Peyer's patch (tissue), 4 donors: ENCODE measurements at places on chromosomes 13 and 19.

DNA sequence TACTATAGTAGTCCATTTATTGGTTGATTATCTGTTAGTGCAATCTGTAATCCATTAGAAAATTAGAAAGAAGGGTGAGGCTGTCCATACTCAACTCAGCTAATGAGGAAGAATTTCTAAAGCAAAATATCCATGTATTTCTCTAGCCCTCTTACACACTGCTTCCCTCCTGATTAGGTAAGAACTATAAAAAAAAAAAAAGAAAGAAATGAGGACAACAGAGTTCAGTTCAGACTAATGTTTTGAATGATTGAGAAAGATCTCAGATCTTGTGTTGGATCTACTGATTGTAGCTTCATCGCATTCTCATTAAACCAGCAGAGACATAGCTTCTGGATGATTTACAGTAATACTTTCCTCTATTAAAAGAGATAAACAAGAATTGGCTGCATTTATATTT, 233.3 kb downstream of the KLF5 start:
- DNase-seq = no peak

- DNase-seq = no peak
Observed at GRCh38 chr13:26589754-26590153, 32.3 kb downstream of the WASF3 start.

DNA sequence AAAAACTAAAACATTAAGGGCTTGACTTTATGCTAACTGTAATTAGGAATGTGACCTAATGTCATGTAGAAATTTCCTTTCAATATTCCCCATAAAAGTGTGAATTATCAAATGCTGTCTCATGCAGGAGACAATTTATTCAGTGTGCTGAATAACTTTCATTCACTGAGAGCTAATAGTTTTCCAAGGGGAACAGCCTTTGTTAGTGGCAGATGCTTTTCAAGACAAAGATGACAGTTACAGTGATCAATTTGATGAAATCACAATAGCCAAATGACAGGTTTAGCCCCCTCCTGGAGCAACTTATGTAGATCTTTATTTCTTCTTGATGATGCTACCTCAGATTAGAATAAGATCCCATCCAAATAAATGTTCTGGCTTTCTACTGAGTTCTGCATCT, 275.5 kb downstream of the ITGBL1 start:
- DNase-seq = no peak

- DNase-seq = no peak
Observed at GRCh38 chr19:32469795-32470194, 64.2 kb downstream of the DPY19L3 start.

GRCh38 chr19:10654610-10655456, 687 bp downstream of the ILF3 start:
- peak; percentile 62 for DNase-seq

- no peak for DNase-seq
Observed at GRCh38 chr13:89660752-89661151, 1686.7 kb upstream of the MIR17HG start.

DNA sequence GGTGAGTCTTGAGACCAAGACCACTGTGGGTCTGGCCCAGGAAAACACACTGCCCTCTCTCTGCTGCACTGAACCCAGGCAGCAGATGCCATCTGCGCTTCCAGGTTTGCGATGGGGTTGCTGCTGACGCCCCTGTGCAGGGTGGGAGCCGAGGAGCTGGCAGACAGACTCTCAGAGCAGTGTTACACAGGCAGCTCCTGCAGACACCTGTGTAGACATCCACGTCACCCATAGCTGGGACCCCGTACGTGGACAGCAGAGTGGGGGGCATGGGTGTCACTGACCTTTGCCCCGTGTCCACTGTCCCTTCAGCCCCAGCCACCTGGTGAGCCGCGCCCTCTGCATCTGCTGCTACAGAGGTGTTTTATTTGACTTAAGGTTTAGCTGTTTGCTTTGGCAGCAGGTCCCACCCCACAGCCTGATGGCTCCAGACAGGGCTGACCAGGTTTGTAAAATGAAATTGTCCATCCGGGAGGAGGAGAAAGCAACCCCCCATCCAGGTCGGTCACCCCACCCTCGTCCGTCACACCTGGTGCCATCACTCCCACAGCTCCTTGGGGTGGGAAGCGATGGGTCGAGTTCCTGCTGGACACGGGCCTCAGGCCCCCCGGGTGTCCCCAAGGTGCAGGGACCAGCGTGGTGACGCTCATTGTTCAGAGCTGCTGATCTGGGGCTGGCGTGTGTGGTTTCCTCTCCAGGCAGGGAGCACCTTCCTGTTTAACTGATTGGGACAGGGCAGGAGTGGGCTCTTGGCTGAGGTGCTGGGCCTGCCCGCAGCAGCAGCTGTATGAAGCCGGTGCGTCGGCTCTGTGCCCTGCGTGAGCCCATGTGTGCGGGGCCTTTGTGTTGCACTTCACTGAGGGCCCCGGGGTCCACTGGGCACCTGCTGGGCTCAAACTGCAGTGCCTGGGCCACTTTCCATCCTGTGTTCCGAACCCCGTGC, 28.4 kb downstream of the MCF2L start:
- peak; percentile 60 for DNase-seq

- no peak for DNase-seq
Observed at GRCh38 chr19:51676566-51677083, 16.5 kb upstream of the SPACA6 start.

DNA sequence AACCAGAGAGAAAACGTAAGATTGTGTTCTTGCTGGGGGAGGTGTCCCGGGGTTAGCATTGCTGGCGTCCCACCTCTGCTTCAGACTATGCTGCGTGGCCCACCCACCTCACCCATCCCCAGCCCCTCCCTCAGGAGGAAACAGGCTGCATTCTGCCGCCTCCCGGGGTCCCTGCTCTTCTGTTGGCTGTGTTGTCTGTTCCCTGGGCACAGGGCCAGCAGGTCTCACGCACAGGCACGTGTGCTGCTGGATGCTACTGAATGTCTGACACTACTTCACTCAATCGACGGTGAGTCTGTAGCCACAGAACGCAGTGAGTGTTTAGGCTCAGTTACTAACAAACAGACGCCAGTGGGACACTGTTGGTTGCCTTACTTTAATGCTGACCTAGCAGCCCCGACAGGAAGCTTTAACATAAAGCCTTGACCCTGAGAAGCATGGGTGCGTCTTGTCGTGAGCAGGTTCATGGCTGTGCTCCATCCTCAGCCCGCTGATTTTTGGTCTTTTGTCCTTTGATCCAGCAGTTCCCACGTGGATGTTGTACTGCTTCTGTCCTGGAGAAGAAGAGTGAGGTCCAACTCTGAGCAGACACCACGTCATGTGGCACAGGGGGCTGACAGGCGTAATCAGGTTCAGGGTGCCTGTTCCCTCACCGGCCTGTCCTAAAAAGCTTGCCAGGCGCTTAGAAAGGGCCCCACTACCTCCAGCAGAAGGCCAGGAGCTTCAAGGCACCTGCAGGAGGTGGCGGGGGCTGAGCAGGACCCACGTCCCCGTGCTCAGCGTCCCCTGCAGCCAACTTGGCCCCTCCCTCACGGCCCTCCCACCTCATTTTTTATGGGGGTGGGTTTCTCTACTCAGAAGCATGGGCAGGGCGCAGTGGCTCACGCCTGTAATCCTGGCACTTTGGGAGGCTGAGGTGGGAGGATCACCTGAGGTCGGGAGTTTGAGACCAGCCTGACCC, 26.0 kb downstream of the NAXD start:
- no peak for DNase-seq

- DNase-seq = no peak
Observed at GRCh38 chr13:76917095-76917494, 30.9 kb upstream of the KCTD12 start.

DNA sequence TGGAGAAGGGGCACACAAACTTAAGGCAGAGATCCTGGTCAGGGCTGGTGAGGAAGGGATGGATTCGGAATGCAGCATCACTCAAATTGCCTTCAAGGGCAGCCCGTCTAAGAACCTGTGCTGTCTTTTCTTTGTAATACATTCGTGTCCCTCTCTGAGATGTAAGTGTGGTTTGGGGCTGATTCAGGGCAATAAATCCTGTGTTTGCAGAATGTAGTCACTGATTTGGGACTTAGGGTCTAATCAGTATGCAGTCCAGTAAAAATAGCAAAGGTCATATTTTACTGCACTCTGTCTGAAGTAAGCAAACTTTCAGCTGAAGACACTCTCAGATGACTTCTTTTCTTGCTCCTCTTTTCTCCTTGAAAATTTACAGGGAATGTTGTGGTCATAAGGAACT, 93.8 kb upstream of the C1QTNF9B start:
- DNase-seq = no peak

DNA sequence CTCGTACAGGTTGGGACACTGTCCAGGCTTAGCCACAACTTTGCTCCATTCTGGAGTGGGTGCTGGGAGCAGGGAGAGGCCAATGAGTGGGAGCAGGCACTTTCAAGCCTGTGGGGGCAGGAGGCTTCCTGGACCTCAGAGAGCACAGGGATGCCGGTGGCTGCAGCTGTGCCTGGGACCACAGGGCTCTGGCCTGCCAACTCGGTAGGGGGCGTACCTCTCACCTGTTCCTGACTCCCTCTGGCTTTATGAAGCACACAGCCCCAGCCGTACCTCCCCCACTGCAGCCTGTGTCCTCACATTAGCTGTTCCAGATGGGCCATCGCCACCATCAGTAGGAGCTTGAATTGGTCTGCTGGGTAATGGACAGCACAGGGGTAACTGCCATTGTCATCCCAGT, 278.7 kb upstream of the KLHL1 start:
- DNase-seq = no peak

GRCh38 chr19:4009990-4010807, 2.7 kb downstream of the PIAS4 start:
- DNase-seq = no peak

GRCh38 chr13:108437496-108437895, 168.0 kb downstream of the TNFSF13B start:
- DNase-seq = no peak

DNA sequence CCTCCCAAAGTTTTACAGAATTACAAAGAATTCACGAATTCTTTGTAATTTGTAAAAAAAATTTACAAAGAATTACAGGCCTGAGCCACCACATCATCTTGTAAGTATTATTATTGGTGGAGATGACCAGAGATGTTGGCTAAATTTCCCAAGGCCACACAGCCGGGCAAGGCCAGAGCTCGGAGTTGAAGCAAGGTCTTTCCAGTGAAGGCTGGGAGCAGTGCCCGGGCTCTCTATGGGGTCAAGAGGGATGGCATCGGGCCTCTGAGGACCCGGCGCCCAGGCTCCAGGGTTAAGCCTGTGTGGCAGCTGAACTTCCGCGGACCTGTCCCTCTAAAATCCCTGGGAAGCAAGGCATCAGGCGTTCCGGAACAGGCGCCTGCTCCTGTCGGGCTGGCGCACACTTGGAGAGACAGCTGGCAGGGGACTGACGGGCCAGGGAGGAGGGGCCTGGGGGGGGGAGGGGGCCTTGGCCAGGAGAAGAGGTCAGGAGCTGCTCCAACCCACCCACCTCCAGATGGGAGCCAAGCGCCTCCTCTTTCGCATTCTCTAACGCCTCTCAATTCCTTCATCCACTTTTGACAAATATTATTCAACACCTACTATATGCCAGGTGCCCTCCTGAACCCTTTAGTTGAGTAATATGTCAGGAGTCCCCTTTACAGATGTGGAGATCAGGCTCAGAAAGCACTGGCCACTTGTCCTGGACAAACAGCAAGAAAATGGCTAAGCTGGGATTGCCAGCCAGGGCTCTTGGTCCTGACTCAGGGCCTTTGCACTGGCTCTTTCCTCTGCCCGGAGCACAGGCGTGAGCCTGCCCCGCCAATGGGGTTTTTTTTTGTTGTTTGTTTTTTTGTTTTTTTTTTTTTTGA, 36.8 kb upstream of the SEMA6B start:
- no peak for DNase-seq

DNA sequence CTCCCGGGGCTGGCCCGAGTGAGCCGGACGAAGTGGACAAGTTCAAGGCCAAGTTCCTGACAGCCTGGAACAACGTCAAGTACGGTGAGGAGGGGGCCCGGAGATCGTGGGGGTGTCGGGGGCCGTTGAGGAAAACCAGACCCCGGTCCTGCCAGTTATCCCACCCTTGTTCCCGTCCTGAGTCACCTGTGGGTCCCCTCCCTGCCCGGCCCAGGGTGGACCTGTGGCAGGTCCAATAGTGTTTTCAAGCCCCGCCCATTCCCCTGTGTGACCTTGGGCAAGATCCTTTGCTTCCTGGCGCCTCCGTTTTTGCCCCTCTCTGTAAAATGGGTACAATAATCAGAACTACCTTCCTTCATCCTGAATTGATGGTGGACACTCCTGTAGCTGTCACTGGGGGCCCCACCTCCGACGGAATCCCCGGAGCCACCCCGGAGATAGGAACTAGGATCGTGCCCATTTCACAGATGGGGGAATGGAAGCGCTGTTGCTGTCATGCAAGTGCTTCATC, 593 bp downstream of the ATG4D start:
- peak; percentile 53 for DNase-seq

DNA sequence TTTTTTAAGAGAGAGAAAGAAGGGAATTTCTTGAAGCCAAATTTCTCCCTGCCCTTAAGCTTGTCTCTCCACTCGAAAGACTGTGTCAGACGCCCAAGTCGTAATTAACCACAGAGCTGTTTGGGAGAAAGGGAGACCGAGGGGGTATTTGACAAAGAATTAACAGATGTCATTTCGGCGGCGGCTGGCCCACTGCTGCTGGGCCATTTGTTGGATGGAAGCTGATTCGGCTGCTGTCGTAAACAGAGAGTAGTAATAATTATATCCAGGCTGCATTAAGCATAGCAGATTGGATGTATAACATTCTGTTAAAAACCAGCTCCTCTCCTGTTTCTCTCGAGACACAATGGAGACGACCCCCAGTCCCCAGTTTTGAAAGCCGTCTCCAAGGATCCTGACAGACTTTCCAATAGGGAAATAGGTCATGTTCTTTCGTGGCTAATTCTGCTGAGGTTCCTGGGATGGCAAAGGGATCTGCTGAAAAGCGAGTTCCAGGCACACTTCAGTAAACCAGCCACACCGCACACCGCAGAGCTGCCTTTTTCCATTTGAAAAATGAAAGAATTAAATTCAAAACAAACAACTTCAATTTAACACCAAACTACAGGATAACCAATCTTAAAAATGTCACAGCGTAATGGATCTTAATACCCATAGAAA, 71.5 kb downstream of the KCTD15 start:
- no peak for DNase-seq

GRCh38 chr13:99344610-99345208, 37.5 kb upstream of the GPR183 start:
- DNase-seq = no peak

- DNase-seq = no peak
Observed at GRCh38 chr13:59354665-59355369, 808.9 kb downstream of the DIAPH3 start.

DNA sequence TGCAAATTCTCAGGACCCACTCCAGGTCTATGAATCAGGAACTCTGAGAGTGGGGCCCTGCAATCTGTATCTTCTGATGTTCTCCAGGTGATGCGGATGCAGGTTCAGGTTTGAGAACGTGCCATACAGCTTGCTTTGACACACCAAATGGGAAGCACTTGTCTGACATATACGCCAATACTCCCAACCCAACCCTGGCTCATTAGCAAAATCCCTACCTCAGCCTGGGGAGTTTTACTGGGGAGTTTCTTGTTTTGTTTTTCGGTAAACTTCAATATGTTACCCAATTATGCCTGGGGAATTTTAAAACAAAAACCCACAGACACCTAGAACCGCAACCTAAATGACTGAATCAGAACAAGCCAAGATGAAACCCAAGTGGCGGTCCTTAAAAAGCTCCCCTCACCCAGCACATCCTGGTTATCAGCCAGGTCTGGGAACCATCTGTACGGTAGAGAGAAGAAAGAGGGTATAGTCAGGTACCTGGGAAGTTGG, 41.2 kb downstream of the ABCC4 start:
- no peak for DNase-seq
